Stimulated activated CD4-positive, alpha-beta T cell treated with anti-CD3 and anti-CD28 coated beads, Interleukin-4, amount 100 ng/mL, for 1 hour (primary cell): ENCODE measurements at places on chromosomes 12 and 14.
A peak's percentile ranks its signal among the peaks of the same experiment; 100 is the strongest.

DNA sequence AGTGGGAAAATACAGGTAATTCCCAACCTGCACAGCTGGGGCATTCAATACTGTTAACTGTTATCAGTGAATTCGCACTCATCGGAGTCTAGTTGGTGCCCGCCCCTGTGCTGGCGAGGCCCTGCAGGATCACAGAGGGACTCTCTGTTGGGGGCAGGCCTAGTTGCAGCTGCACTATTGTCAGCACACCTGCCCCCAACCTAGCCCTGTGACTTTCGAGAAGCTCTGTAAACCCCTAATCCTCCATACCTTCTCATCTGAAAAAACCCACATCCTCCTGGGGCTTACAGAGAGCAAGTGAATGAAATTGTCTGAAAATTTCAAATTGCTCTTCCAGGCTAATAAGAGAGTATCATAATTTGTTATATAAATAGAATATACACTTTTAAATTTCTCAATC lies 132.2 kb upstream of the NUDT4 start:
- DNase-seq, result peak; percentile 6

- no peak for DNase-seq
Measured at GRCh38 chr14:54446161-54446693, 5.1 kb upstream of the CNIH1 start.

- DNase-seq, result peak; percentile 81
Measured at GRCh38 chr12:53299454-53300180, at the start of gene MYG1. MYG1 (plus strand) TSS chr12:53299695; CDS start chr12:53299738, 43 bp downstream.

GRCh38 chr14:46053221-46053620 lies 598.4 kb downstream of the RPL10L start:
- no peak for DNase-seq

GRCh38 chr12:116813271-116814041 lies 67.8 kb downstream of the HRK start:
- DNase-seq, result no peak

- no peak for DNase-seq
Measured at GRCh38 chr12:27610374-27610773, 85.9 kb upstream of the REP15 start.

- DNase-seq, result no peak
Measured at GRCh38 chr12:53740130-53740491, 11.7 kb downstream of the CISTR start.

DNA sequence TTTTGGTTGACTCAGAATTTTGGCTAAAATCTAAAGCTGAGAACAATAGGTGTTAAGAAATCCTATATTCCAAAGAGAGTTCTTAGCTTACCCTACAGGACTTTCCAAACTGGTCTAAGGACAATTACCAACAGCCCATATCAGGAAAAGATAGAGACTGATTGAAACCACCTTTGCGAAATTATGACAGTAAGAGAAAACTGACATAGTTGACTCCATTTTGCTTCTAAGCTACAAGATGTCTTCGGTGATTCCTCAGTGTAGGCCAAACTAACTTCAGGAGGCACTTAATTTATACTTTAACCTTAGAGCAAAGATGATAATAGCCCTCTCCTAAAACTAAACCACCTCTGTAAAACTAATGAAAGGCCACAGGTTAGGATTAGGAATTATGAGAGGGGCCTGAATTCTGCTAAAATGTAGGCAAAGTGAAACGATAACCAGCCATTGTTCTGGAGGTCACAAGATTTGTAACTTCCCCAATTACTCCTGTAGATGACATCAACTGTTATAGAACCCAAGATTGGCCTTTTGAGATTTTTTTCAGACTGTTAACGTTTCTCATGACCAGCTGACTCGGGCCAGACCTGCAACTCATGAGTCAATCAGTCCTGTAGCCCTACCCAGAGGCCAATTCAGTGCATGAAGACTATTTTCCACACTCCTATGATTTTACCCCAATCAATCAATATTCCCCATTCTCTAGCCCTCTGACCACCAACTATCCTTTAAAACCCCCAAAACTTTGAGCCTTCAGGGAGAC lies 43.0 kb downstream of the KLRG1 start:
- DNase-seq, result no peak

DNA sequence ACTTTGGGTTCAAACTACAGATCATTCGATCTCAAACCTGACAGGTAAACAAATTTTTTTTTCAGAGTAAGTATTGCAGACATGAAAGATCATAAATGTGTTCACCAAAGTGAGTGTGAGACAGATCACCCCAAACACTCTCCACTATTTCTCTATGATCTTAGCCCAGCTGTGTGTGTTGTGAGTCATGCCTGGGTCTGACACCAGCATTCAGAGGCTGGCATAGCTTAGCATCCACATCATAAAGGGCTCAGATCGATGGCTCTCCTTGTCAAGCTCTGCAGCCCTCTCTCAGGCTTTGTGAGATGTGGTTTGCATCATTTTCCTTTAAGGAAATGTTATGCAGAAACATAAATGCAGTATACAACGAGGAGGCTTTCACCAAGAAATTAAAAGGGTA lies 164.9 kb downstream of the ETV6 start:
- DNase-seq, result no peak

- no peak for DNase-seq
Measured at GRCh38 chr12:116244001-116244400, 33.5 kb downstream of the MED13L start.

- DNase-seq, result no peak
Measured at GRCh38 chr12:44193281-44193680, 357.4 kb downstream of the TMEM117 start.

- no peak for DNase-seq
Measured at GRCh38 chr14:95818581-95818980, 58.1 kb upstream of the TUNAR start.

DNA sequence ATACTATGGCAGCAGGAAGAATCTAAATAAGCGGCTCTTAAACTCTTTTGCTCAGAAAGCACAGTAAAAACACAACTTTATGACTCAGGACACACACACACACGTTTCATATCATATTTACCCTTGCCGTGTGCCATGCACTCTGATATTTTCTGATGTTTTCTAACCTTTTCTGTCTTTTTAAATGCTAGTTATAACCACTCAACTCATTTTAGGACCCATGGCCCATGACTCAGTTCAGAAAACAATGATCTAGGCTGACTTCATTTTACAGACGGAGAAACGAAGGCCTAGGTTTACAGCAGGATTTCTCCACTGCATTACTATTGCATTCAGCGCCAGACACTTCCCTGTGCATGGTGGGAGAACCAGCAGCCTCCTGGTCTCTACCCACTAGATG lies 9.1 kb downstream of the VWF start:
- no peak for DNase-seq

DNA sequence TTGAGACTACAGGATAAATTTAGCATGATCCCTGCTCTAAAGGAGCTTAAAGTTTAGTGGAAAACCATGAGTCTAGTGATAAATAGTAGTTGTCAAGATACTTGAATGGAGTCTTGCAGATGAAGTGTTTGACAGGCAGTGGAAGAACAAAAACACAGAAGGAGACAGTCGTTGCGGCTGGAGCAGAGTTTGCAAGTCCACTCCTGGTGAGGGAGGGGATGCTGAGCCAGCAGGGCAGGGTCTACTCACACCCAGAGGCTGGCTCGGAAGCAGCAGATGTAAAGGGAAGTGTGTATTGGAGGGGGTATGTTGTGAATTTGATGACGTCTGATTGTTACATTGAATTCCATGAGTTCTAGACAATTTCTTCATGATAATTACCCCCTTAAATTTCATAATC lies 61.3 kb downstream of the TRAF3 start:
- no peak for DNase-seq

- DNase-seq, result no peak
Measured at GRCh38 chr14:74980398-74980730, 22.4 kb upstream of the EIF2B2 start.

- DNase-seq, result no peak
Measured at GRCh38 chr14:57866199-57866705, 360 bp upstream of the SLC35F4 start.

DNA sequence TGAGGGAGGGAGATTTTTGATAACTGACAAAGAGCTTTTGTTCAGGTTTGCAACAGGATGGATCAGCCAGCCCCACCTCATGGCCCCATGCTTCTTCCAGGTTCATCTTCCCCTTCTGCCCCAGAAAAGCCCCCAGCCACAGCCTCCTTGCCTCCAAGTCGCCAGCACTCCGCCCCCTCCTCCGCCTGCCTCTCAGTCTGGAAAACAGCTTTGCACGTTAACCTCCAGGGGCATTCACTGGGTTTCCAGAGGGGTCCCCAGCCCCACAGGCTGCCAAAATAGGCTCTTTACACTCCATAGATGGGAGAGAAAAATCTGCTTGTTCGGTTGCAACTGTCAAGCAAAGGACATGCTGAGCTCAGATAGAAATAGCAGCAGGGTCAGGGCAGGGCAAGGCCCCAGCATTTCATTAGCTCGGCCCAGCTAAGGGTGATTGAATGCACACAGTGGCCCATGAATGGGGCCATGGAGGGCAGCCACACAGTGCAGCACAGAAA lies 253.6 kb downstream of the ZFP36L1 start:
- DNase-seq, result no peak

DNA sequence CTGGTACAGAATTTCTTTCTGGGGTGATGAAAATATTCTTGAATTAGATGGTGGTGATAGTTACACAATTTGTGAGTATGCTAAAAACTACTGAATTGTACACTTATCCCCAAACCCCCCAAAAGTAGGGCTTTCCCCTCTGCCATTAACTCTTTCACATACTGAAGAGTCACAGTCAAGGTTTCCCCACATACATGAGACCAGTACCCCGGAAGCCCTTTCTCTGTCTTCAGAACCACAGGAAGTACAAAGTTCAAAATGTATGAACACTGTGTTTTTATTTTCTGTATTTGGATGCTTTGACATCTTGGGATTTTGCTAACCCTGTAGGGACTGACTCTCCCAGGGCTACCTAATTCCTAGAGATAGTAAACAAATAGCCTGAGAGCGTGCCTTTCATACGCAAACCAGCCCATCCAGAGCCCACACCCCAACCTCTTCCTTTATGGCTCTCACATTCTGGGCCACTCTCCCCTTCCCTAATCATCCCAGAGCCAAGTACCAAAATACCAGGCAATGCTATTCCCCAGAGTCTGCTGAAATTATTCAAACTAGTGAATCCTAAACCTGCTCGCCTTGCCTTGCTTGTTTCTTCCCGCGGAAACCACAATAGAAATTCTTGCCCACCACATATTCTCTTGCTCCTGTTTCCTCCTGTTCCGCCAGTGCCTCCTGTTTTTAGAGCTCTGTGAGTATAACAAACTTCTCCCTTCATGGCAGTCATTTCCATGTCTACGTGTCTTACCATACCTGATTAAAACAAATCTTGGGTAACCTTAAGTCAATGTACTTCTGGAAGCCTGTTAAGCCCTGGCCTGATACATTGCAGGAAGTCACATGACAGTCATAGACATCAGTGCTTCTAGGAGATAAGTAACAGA lies 524.8 kb downstream of the FUT8 start:
- no peak for DNase-seq

DNA sequence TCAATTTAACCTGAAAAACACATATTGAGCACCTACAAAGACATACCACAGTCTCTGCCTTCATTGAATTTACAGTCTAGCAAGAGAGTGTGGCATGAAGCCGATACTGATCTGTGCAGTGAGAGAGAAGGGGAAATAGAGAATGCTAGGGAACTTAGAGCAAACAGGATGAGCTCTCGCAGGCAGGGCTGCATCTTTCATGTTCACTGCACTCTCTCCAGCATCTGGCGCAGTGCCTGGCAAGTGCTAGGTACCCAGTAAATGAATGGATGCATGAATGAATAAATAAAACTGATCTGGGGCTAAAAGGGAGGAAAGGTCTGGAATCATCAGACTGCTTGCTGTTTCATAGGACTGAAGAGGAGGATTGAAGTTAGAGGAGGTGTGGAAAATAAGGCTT lies 256.5 kb upstream of the NPAS3 start:
- DNase-seq, result no peak

DNA sequence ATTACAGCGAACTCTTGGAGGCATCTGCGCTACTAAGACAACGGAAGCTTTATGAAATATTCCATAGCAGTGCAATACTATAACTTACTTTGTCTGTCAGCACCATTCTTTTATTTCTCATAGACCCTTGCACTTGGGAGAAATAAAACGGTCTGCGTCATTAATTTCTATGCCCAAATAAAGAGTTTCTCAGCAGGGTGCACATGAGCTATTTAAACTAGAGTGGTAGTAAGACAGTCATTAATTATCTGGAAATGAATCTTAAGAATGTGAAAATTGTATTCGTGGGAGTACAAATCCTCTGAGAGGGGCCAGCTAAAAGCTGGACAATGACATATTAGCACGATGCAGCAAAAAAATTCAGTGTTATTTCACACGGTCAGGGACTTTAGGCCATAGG lies 903.4 kb upstream of the FOXG1 start:
- no peak for DNase-seq

DNA sequence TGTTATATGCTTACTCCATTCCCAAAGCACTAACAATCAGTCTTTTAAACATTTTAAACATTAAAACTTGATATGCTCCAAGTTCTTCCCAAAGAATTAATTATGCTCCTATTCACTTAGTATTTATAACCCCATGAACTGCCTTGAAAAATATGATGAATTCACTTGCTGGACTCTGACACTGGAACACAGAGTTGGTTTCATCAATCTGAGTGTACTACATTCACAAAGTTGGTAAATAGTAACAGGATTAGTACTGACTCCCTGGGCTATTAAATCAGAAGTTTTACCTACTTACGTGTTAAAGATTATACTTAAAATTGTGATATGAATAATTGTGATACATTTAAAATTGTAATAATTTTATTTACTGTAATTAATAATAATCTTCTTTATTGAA lies 17.3 kb upstream of the MYF6 start:
- no peak for DNase-seq

GRCh38 chr12:31820832-31821231 lies 92.0 kb upstream of the AMN1 start:
- DNase-seq, result no peak

DNA sequence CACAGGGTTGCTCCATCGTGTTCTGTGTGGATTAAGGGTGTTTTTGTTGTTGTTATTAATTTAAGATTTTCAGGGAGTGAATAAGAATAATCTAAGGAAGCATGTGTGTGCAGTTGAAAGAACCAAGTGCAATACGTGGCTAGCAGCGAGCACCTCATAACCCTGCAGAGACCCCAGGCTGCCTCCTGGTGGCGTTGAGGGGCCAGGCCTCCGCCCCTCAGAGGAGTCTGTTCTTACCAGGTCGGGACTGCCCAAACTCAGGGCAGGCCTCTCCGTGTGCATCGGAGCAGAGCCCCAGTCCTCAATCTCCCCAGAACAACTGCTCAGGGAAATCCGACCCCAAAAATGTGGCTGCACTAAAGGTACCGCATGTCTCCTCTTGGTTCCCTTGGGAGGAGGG lies 36.8 kb downstream of the IL31 start:
- no peak for DNase-seq

GRCh38 chr14:96501217-96501739 lies 904 bp upstream of the PAPOLA start:
- DNase-seq, result no peak

GRCh38 chr12:62933602-62934238 lies 1.2 kb downstream of the PPM1H start:
- no peak for DNase-seq
